ENCODE measurements at places on chromosomes 7 and 10. TPM values are rescaled to one million over a fixed set of nuclear protein-coding genes. Genes with fewer than 3 reads are reported as not detected.

The WNT8B gene
- total RNA-seq = 0.31 TPM

The FAS gene
- total RNA-seq = 1.9 TPM

The JCAD gene
- 11.9 TPM for total RNA-seq

The MRLN gene
- 1.3 TPM for total RNA-seq

The C10orf71 gene
- total RNA-seq = not detected

The IL6 gene
- total RNA-seq = not detected
